ENCODE measurements at places on chromosomes 7 and 10.
A peak's percentile ranks its signal among the peaks of the same experiment; 100 is the strongest.

GRCh38 chr10:70265032-70265689, 18.6 kb downstream of the NPFFR1 start:
- DNase-seq, result no peak

DNA sequence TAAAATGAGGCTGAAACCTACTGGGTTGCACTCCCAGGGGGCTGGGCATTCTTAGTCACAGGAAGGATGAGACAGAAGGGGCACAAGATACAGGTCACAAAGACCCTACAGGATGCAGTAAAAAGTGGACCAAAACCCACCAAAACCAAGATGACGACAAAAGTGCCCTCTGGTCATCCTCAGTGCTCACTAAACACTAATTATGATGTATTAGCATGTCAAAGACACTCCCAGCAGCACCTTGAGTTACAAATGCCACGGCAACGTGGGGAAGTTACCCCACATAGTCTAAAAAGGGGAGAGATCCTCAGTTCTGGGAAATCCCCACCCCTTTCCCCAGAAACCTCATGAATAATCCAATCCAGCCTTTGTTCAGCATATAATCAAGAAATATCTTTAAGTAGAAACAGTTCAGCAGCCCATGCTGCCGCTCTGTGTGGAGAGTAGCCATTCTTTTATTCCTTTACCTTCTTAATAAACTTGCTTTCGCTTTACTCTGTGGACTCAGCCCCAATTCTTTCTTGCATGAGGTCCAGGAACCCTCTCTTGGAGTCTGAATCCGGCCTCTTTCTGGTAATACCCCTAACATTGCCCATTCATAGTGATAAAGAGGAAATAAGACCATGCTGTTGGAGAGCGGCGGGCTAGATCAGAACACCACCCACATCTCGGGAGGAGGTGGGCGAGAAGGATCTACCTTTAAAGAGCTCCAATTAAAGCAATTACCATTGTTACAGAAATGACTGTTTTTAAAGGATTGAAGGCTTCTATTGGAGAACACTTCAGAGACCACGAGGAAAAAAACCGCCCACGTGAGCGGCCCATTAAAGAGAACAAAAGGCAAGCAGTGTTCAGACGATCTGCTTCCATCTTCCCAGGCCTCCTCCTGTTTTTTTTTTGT, 170.9 kb downstream of the USP6NL start:
- no peak for DNase-seq

- DNase-seq, result no peak
Measured at GRCh38 chr10:14705548-14706230, 69.0 kb downstream of the FAM107B start.

DNA sequence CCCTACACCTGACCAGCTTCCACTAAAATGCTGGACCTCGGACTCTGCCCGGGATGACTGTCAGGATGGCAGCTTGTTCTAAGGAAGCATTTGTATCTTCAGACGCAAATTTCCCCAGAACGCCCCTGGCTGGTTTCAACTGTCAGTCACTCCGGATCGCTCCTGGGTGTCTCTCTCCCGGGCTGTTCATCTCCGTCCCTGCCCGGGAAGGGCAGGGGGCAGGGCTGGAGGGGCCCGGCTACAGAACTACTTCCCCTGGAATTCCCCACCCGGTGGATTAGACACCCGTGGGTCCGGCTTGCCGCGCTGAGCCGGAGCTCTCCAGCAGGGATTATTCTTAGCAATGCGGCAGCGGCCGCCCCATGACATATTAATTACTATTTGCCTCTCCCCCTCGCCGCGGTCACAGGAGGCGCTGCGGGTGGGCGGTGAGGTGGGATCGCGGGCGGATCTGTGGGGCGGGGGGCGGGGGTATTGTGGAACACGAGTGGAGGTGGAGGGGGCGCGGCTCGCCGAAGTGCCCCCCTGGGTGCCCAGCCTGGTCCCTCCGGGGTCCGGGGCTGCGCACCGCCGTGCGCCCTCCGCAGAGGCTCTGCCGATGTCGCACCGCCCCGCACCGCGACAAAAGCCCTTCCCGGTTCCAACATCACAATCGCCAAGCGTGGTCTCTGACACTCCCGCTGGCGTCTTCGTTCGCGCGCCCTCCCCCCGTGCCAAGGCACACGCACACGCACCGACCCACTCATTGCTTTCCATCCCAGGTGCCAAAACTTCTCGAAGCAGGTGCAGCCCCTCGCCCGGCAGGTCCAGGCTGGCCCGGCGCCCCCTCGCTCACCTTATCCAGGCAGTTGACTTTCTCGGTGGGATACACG, 276.1 kb upstream of the NEBL start:
- DNase-seq, result no peak

DNA sequence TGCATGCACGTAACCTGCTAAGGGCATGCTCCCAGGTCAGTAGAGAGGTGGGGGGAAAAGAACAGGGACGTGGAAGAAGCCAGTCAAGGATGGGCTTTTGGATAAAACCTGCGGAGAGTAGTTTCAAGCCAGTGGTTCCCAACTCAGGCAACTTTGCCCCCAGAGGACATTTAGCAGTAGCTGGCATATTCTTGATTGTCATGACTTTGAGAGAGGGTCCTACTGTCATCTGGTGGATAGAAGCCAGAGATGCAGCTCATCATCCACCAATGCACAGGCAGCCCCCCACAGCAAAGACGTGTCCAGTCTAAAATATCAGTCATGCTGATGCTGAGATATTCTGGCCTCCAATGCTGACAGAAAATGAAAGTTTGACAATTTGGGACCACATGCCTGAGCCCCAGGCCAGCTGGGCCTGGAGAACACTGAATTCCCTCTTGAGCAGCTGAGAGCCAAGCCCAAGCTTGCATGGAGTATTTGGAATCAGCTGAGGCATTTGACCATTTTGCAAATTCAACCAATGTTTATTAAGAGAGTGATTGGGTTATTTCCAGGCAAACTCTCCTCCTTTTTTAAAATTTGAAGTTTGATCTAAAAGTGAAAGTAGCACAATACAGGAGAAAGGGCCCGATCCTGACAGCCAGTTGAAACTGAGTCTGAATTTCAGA, 110.0 kb upstream of the C7orf33 start:
- DNase-seq, result no peak

- no peak for DNase-seq
Measured at GRCh38 chr10:6811153-6811552, 231.1 kb upstream of the PRKCQ start.

DNA sequence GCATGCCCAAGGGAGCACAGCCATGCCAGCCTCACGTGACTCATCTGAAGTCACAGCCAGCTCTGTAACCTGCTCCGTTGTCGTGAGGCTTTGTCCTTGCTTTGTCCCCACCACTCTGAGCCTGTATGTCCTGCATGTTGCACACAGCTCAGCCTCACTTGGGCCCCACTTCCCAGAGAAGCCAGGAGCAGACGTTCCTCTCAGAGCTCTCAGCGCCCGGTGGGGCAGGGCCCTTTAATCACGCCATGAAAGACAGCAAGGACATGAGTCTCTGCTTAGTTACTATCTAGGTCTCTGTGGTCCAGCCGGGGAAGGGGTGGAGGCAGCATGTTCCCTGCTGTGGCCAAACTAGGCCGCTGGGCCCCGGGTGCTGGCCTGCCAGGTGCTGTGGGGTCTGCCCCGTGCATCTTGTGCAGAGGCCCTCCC, 127.4 kb upstream of the FAM20C start:
- DNase-seq, result no peak

- no peak for DNase-seq
Measured at GRCh38 chr10:26112532-26112931, 104.0 kb upstream of the GAD2 start.

GRCh38 chr10:129272866-129273650, 194.0 kb upstream of the MGMT start:
- DNase-seq, result no peak

GRCh38 chr7:29993140-29993539, 3.5 kb upstream of the SCRN1 start:
- DNase-seq, result no peak

DNA sequence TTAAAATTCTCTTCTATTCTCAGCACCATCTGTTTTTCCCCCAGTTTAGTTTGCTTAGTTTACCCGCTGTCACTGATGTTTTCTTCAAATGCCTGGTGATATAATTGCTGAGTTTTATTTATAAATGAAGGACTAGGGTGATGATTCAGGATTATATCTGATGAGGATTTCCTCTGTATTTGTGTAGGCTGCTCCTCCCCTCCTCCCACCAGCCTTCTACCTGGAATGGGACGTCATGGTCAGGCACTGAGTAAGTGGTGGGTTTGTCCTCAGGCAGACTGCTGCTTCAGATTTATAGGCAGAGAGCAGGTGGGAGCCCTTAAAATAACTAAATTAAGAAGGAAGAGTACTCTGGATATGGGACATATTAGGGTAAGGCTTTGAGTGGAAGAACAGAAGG, 35.8 kb downstream of the PALS2 start:
- no peak for DNase-seq

DNA sequence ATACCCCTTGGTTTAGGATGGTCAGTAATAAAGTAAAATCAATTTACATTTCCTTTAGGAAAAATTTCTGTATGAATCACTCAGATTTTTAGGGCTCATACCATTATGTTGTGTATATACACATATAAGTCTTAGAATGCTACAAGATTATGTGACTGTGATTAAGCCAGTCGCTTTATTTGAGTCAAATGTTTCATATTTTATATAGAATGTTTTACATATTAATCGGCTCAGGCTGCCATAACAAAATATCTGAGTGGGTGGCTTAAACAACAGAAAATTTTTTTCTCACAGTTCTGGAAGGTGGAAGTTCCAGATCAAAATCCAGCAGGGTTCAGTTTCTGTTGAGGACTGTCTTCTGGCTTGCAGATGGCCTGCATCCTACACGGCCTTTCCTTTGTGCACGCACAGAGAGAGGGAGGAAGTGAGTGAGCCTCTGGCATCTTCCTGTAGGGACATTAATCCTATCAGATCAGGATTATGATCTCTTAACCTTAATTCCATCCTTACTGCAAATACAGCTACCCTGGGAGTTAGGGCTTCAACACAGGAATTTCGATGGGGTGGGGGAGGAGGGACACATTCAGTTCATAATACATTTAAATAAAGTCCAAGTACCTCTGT, 198.0 kb downstream of the PHF14 start:
- no peak for DNase-seq

DNA sequence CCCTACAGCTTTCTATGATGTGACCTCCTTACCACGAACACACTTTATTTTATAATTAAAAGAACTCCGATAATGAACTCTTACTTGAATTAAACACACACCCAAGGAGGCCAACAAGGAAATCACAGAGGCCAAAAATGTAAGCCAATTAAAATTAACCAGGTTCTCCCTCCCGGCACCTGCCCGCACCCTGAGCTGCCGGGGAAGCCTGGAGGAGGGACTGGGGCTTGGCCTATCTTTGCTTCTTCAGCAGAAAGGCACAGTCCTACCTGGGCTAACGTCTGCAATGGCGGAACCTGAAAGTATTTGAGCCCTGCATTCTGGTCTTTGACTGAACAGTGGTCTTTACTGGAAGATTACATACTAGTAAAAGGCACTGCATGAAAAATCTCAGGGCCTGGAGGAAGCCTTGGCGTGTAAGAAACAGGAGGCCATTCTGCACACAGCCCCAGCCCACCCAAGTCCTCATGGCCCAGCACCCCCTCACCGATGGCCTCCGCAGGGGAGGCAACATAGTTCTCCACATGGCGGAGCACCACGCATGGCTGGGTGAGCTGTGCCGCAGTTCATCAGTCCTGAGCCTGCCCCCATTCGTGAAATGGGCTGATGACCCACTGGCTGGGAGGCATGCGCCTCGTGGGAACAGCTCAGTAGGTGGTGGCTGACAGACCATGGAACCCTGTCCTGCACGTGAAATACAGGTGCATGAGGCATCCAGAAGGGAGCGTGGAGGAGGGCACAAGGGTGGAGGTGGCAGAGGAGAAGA, 173.8 kb downstream of the PARD3 start:
- no peak for DNase-seq

- no peak for DNase-seq
Measured at GRCh38 chr10:55158633-55159032, 357.6 kb upstream of the PCDH15 start.

GRCh38 chr10:21953585-21954057, 49.9 kb downstream of the DNAJC1 start:
- DNase-seq, result no peak

DNA sequence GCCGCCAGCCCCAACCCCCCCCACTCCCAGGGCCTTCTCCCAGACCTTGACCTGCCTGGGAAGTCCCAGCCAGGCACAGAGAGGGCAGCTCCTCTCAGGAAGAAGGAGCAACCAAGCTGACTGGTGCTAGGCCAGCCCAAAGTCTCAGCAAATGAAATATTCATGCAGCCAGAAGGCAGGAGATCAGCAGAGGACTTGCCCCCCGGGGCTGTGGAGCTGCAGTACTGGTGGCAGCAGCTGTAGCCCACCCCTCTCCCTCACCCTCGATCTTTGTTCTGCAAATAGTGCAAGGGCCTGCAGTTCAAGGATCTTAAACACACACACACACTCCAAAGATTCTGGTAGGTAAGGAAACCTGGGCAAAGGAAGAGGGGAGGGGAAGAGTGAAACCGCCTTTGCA, 3.5 kb upstream of the SRRM3 start:
- DNase-seq, result no peak

- no peak for DNase-seq
Measured at GRCh38 chr7:8105449-8106095, 137.0 kb downstream of the GLCCI1 start.

- no peak for DNase-seq
Measured at GRCh38 chr10:78491812-78492211, 458.1 kb downstream of the RPS24 start.

DNA sequence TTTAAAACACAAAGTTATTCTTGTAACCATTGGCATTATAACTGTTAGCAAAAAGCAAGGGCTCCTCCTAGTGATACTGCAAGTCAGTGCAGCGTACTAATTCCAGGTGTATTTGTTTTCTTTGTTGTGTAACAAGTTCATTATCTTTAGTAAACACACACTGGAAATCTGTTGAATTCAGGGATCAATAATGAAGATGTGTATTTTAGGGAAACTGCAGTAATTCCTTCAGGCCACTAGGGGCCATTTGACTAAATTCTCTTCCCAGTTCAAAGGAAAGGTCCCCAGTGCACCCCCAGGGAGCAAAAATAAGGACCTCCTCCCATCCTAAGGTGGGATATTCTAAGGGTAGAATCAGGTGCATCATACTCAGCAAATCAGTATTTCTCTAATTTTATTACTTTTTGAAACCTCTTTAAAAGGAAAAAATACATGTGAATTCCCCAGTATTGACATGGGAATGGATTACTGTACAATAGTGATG, 158.6 kb upstream of the LYZL1 start:
- peak; percentile 13 for DNase-seq

GRCh38 chr7:99127636-99128035, 16.3 kb downstream of the SMURF1 start:
- DNase-seq, result no peak
